Germinal center (tissue), 1 donor: ENCODE measurements at places on chromosomes 3 and 15.
A peak's percentile ranks its signal among the peaks of the same experiment; 100 is the strongest.

DNA sequence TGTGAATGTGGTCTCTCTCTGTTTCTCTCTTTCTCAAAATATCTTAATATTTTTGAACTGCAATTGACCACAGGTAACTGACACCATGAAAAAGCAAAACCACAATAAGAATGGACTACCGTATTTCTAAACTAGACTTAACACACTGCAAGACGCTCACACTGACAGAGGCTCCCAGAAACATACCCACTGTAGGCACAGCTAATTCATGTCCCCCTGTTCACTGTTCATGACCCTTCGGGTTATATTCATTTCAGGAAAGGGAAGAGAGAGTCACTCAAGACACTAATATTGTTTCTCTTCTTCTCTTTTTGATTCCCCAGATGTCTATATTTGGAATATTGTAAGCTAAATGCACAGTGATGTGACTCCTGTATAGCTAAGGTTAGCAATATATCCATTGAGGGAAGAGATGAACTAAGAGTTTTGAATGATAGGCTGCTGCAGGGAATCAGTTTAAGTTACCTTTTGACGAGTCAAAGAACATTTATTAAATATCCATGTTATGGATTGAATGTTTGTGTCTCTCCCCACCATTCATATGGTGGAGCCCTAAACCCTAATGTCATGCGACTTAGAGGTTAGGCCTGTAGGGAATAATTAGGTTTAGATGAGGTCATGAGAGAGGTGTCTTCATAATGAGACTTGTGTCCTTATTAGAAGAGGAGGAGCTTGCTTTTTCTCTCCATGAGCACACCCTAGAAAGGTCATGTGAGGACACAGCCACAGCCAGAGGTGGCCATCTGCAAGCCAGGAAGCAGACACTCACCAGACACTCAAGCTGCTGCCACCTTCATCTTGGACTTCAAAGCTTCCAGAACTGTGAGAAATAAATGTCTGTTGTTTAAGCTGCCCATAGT lies 216.6 kb upstream of the GRM7 start:
- DNase-seq = no peak

DNA sequence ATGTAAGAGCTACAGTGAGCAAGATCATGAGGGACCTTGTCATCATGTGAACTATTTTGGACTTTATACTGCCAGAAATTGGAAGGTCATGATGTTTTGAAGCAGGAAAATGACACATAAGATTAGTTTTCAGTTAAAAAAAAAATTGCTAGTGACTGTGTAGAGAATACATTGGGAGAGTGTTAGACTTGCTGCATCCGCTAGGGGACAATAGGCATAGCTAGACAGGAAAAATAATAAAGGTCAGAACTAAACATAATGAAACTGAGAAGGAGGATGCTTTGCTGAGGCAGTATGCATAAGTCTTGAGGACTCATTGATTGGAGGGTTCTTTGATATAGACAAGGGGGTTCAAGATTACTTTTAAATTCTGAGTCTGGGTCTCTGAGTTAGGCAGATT lies 275.8 kb upstream of the KCNH8 start:
- DNase-seq = no peak

DNA sequence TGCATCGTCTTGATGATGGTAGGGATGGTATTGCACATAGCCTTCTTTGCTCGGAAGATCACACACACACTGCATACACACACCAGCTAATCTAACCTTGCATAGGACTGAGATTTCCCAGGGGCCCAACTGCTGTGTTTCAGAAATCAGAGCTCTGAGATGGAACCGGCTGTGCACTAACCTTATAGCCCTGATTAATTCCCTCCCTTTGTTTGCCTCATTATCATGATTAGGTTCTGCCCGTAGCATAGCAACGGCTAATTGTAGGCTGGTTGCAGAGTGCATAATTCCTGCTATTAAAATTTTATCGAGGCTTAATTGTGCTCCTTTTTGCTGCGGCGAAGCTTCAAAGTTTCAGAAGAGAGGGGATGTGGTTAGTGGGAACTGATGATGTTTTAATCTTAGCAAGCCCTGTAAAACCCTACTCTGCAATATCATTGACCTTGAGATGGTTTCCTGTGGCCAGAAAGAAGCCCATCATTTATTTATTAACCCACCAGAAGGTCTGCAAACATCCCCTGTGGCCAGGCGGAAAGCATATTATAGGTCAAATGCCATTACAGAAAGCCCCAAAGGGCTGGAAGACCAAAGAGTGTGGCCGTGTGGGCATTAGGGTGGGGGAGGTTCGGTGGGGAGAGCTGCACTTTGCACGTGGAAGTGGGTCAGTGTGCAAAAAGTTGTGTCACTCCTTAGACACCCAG lies 56.2 kb upstream of the GLCE start:
- no peak for DNase-seq

DNA sequence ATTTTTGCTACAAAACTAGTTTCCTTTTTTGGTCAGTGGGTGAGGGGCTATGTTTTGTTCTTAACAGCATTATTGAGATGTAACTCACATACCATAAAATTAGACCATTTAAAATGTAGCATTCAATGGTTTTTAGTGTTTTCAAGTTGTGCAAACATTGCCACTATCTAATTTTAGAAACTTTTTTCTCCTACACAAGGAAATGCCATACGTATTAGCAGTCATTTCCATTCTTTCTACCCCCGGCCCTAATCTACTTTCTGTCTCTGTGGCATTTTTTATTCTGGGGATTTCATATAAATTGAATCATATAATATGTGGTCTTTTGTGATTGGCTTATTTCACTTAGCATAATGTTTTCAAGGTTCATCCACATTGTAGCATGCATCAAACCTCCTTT lies 55.0 kb upstream of the TIPARP start:
- DNase-seq = no peak

DNA sequence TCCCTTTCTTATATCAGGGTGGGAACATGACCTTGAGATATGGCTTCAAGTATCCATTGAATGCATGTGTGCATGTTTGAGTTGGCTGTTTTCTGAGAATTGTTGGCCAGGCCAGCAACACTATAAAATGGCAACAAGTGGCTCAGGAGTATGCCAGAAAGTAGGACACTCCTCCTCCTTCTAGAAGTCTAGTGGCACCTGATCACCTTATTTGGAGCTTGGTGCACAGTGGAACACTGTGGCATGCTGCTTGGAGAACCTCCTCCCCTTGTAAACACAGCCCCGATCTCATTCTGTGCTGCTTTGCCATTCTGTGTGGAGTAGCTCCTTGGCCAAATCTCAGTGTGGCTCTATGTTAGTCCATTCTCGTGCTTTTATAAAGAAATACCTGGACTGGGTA lies 114.8 kb upstream of the NDN start:
- no peak for DNase-seq

DNA sequence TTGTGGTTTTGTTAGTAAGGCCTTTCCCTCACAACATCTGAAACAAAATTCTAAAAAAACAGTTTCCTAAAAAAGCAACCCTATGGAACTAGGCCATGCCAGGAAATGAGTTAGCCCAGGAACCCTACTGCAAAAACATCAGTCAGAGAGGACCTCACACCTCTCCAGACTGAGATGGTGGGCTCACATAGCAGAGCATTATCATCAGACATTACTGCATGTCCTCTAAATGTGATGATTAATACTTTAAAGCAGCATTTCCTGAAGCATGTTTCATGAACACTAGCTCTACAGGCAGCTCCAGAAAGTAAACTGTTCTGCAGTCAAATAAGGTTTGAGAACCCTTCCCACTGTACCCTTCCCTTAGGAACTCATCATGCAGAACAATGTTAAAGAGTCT lies 232.3 kb upstream of the MRPL3 start:
- DNase-seq = no peak

- DNase-seq = no peak
Measured at GRCh38 chr3:129463716-129464115, 23.7 kb downstream of the IFT122 start.

DNA sequence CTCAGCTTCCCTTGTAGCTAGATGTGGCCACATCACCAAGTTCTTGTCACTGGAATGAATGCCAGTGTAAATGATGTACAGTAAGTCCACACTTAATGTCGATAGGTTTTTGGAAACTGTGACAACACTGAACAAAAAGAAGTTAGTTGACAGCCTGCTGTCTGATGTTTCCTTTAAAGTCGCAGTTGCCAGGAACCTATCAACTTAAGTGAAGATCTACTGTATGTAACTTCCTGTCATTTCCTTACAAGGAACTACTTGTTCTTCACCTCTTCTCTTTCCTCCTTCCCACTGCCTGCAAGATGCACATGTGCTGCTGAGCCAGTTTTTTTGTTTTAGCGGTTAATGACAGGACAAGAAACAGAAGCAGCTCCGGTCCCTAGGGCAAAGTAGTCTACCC lies 44.6 kb downstream of the HDGFL3 start:
- no peak for DNase-seq

GRCh38 chr3:183317886-183318865 lies 65.1 kb downstream of the B3GNT5 start:
- no peak for DNase-seq

- no peak for DNase-seq
Measured at GRCh38 chr3:141392897-141393734, 24.8 kb downstream of the ZBTB38 start.

DNA sequence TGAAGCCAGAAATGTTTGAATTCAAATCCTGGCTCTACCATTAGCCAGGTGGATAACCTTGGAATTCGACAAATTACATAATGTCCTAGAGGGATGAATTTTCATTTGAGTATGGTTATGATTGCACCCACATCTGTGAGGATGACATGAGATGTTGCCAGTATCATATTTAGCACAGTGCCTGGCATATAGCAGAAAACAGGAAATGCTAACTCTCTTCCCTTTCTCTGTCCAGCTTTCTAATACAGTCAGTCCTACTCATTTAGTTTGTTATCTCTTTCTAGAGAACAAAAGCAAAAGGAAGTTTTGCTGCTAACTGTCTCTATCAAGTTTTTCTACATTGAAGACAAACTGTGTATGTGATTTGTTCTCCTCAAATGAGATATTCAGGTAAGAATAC lies 231.7 kb downstream of the CPNE4 start:
- no peak for DNase-seq

DNA sequence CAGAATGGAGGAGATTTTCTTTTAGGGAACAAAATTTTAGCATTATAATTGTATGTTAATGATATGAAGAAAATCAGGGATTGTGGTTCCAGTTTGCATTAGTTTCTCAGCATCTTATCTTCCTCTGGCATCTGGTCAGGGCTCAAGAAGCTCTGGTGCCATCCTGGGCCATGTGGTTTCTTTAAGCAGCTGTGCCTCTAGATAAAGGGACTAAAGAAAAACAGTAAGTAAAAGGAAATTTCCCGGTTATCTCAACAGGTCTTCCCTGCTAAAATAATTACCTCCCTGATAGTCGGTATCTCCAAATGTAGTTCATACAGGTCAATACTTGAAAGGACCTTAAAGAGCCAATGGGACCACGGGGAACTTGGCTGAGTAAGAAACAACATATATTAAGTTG lies 375.1 kb upstream of the RBMS3 start:
- DNase-seq = no peak

DNA sequence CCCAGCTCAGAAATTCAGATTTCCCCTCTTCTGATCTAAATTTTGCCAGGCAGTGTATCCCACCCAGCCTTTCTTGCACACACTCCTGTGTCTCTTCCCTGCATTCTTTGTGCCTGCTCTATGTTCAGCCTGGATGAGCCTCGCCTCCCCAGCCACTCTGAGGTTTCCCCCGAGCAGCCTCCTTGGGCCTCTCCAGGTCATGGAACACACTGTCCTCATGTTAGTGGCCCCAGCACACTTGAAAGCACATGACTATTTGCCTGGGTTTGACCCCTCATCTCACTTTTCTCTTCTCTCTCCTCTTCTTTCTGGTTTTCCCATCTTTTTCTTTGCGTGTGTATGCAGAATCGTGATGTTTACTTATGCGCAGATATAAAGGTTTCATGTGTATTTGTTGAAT lies 3.1 kb downstream of the THSD4 start:
- DNase-seq = no peak

DNA sequence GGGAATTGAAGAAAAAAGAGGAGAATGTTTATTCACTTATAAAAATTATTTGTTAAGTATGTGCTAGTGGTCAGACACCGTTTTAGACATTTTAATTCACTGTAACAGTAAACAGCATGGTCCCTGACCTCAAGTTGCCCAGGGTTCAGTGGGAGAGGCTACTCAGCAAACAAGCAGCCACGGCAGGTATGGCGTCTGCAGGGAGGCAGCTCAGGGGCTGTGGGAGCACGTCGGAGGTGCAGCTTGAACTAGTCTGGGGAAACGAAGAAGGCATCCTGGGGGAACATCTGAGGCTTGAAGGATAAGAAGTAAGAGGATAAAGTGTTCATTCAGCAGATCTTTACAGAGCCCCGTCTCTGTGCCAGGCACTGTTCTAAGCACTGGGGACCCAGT lies 66.0 kb downstream of the CRTC3 start:
- peak; percentile 21 for DNase-seq

- no peak for DNase-seq
Measured at GRCh38 chr3:141619450-141619849, 118.6 kb upstream of the RNF7 start.

GRCh38 chr3:194935061-194935460 lies 249.4 kb downstream of the FAM43A start:
- no peak for DNase-seq

DNA sequence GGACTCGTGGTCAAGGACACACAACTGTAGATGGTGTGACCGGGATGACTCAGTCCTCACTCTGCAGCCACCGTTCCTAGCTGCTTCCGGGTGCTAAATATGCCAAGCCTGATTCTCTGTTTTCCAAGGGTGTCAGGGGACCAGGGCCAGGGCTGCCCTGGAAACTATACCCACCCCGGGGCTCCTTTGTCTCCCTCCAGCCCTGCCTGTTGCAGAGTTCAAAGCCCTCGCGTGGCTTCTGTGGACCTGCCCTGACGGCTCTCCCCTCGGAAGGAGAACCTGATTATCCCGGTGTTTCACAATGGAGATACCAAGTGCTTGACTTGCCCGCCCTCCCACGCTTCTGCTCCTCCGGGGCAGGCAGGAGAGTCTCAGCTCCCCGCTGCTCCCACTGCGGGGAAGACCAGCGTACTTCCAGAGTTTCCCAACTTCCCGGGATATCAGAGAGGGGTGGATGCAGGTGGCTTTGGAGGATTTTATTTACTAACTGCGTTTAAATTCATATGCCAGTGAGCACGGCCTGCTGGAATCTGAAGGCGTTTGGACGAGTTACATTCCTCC lies 125.0 kb downstream of the ASB7 start:
- no peak for DNase-seq

GRCh38 chr15:51332206-51333147 lies 5.9 kb downstream of the CYP19A1 start:
- DNase-seq = no peak

- no peak for DNase-seq
Measured at GRCh38 chr3:179324270-179324754, 1.5 kb downstream of the ZNF639 start.

GRCh38 chr3:155102329-155102728 lies 22.2 kb downstream of the MME start:
- no peak for DNase-seq

- no peak for DNase-seq
Measured at GRCh38 chr3:29991198-29991597, 615.2 kb upstream of the TGFBR2 start.

- DNase-seq = no peak
Measured at GRCh38 chr3:35635407-35635806, 3.9 kb upstream of the ARPP21 start.
